ENCODE measurements at places on chromosomes 3 and 15.

DNA sequence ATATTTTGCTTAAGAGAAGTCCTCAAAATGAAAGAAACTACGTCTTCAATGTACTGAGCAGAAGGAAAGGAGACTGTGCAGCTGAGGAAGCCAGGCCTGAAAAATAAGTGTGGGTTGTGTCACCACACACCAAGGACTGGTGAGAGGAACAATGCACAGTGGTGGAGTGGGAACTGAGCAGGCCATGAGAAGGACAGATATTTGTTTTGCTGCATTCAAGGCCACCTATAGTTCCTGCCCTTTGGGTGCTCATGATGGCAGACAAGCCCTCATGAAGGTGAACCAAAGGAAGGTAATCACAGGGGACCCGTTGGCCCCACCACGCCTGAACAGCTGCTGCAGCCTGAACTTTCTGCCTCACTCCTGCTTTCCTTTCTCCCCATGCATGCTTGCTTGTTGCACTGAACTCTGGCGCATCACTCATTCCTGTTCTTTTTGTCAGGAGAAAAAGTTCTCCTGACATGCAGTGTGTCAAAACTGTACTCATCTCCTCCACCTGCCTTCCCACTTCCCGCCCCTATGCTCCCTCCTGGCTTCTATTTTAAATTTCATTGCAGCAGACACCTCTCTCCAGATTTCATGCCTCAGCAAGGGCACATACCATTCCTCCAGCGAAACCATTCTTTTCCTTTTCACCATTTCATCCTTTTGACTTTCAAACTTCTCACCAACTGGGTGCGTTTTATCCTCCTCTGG is 2.2 kb upstream of the RNF7 start:
- DNase-seq: no peak

DNA sequence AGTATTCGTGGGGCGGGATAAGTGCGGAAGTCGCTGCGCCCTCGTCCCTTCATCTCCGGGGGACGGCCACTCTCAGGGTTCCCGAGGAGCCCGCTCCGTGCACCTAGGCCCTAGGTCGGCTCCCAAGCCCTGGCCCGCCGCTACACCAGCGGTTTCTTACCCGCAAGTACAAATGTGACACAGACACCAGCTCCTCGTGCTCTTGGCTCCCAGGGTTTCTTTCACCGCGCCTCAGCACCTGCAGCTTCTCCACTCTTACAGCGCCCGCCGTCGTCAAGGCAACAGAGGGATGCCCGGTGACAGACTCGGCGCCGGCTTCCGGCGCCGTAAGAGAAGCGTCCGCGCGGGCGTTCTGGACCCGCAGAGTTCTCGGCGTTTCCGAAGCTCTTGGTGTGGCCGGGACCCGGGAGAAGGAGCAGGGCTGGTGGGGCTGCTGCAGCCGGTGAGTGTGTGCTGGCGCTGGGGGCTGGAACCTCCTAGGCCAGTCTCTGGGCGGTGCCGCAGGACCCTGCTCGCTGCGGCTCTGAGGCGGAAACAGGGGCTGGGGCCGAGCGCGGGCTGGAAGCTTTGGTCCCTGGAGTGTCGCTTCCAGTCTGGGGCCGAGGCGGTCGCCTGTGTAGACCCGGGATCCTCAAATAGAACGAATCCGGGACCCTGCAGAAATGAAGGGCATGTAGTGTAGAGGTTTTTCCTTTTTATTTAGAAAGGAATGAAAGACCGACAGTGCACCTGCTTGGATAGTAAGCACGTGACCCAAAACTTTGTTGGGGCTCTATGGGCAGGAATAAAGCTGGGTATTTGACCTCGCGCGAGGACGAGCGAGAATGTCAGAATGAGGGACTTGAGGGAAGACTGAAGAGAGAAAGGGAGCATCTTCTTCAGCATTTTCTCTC is 155.4 kb upstream of the GOLGA6L4 start:
- no peak for DNase-seq

GRCh38 chr15:75360391-75360790 is 8.0 kb downstream of the MAN2C1 start:
- no peak for DNase-seq

DNA sequence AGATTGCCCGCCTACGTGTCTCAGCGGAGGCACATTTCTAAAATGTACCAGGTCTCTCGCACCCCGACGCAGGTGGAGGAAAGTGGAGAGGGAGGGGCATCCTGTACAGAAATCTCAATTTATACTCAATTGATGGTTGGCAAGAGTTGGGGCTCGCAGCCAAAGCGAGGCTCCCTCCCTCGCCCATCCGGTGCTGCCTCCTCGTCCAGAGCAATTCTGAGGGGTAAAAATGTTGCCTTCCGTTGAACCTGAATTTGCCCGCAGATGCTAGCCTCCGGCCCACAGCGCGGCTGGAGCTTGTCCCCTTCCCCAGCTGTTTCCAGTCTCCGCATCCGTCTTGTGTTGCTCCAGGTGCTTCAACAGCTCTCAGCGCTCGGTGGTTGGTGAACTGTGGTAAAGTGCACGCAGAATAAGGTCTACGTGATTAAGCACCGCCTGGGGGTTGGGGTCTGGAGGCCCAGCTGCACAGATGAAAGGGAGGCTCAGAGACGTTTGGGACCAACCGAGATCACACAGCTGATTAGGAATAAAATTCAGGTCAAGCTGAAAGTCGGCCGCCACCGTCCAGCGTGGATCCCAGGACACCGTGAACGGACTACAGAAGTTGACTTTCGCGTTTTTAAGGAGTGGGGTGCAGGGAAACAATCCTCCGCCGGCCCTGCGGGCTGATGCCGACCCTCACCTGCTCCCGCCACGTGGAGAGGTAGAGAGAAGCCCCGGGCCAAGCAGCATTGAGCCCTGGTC is 846 bp upstream of the POLG start:
- DNase-seq: peak; percentile 10

- DNase-seq: no peak
These were observed 77.2 kb downstream of the CD200R1L start for GRCh38 chr3:112769286-112769978.

- DNase-seq: no peak
These were observed 87.9 kb upstream of the MEF2A start for GRCh38 chr15:99477791-99478471.

GRCh38 chr15:75770131-75770530 is 57.5 kb upstream of the CSPG4 start:
- DNase-seq: no peak

GRCh38 chr15:28899061-28899738 is 13.4 kb downstream of the APBA2 start:
- no peak for DNase-seq

GRCh38 chr15:50077176-50077575 is 41.9 kb downstream of the ATP8B4 start:
- DNase-seq: no peak

DNA sequence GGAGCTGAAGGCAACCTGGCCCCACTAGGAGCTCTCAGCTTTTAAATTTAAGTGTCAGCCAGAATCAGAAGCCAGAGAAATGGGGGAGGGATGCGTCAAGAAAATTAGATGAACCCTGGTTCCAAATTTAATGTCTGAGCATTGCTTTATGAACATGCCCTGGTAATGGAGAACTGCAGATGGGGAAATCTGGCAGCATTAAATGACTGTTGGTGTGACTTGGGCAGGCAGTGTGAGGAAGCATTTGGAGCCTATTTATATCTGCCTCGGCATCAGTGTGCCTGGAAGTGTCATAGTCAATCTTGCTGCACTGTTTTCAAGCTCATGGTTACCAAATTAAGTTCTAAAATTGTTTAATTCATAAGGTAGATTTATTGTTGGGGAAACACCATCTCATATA is 29.0 kb downstream of the NME9 start:
- DNase-seq: no peak

GRCh38 chr3:146817704-146818103 is 212.6 kb upstream of the PLSCR5 start:
- no peak for DNase-seq

DNA sequence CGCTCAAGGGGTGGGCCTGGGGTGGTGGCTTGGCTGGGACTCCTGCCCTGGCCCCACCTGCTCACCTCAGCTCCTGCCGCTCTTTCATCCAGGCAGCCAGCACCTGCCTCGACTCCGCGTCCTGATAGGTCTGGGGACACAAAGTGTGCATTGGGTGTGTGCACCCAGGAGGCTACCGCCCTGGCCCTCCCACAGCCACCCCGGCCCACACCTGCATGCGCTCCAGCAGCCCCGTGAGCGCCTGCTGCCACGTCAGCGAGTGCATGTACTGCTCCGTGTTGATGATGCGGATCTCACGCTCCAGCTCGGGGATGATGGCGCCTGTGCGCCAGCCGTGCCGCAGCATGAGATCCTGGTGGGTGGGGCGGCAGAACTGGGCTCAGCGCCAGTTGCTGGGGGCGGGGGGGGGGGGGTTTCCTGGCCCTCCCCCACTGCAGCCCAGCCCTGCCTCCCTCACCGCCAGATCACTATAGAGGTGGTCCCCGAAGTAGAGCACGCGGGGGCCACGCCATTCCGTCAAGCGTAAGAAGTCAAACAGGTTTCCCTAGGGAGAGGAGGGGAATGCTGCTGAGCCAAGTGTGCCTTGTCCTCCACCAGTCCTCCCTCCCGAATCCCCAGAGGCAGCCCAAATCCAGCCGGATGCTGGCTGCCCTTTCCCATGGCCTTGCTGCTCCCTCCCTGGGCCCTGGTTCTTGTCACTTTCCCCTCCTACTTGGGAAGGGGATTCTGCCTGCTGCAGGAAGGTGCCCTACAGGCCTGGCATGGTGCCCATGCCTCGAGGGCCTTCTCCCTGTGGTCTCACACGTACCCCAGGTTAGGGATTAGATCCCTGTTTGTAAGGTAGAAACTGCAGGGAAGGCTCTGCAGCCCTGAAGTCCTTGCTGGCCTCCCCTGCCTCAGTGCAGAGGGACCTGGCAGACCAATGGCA is 8.6 kb downstream of the NT5DC2 start:
- DNase-seq: no peak

GRCh38 chr15:42037656-42038055 is 16.8 kb upstream of the PLA2G4E start:
- no peak for DNase-seq

GRCh38 chr15:93283854-93284253 is 194.8 kb upstream of the RGMA start:
- no peak for DNase-seq

- no peak for DNase-seq
These were observed 24.7 kb downstream of the MINDY2 start for GRCh38 chr15:58795825-58796224.

DNA sequence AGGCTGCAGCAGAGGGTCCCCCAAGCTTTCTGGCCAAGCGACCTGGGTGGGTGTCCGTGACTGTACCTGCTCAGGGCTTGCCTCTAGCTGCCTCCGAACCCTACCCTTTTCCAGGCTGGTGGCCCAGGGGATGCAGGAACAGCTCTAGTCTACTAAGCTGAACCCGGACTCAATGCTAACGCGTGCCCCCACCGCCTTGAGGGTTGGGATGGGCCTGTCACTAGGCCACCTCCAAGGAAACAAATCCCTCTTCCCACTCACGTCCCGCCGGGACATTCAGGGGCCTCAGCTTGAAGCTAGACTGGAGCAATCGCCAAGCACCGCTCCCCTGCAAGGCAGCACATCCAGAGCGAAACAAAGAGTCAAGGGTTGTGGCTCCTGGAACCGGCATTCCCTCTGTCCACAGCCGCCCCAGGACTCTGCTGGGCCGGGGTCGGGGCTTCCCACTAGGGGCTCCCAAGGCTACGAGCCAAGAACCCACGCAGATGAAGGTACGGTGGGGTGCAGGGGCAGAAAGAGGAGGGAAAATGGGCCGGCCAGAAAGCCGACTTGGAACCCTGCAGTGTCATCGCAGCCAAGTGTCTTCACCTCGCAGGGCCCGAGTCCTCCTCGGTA is 2.9 kb downstream of the FBXL22 start:
- DNase-seq: no peak

GRCh38 chr3:128623762-128624176 is 26.8 kb downstream of the RPN1 start:
- no peak for DNase-seq

GRCh38 chr15:74185710-74186348 is 12.3 kb downstream of the ISLR start:
- no peak for DNase-seq

DNA sequence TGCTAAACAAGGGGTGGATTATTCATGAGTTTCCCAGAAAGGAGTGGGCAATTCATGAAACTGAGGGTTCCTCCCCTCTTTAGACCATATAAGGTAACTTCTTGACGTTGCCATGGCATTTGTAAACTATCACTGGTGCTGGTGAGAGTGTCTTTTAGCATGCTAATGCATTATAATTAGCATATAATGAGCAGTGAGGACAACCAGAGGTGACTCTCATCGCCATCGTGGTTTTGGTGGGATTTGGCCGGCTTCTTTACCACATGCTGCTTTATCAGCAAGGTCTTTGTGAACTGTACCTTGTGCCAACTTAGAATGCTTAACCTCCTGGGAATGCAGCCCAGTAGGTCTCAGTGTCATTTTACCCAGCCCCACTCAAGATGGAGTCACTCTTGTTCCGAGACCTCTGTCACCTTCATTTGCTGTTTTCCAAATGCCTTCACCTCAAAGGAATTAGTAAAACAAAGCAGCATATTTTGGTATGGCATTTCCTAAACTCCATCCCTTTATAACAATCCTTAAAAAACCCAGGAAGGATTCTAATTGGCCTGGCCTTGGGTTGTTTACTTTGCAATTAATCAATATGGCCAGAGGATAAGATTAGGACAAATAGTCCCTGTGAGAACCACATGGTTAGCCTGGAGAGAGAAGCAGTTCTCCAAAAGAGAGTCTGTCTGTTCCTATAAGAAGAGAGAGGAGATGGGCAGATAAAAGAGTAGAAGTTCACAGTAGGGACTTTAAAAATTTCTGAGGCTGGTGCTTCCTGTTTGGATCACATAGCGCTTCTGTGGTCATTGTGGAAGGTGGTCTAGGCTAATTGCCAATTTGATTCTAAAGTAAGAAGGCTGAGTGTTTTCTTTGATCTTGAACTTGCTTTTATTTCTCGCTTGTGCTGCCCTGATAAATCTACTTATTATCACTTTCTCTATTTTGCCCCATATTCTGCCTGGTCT is 155.2 kb upstream of the EOMES start:
- no peak for DNase-seq

DNA sequence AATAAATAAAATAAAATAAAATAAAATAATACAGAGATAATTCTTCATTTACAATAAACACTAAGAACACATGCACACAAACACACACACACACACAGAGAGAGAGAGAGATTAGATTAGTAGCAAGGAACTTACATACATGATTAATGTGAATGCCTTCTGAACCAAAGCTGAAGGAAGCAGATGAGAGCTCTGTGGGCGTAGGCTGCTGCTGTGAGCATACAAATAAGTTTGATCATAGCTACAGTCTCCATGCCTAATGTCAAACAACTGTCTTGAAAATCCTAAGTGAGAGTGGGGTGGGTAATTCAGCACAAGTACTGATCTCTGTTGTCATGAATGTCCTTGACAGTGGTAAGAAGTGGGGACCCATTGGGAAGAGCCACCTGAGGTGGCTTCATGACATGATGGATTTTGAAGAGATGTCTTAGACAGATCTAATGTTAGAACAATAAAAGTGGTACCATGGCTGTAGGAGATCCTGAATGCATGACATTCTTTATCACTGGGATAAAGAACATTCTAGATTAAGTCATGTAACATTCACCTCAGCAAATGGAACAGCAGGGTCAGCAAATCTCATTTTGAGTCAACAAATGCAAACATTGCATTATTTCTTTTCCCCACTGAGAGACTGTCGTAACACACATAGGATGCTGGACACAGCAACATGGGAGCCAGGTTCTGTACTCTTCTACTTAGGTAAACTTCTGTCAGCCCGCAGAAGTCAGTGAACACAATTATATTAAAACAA is 46.2 kb downstream of the CHL1 start:
- no peak for DNase-seq

GRCh38 chr3:57952208-57952631 is 56.0 kb upstream of the FLNB start:
- no peak for DNase-seq
